ENCODE measurements at places on chromosomes 11 and 22. TPM values are rescaled to one million over a fixed set of nuclear protein-coding genes. Genes with fewer than 3 reads are reported as not detected.

DNA sequence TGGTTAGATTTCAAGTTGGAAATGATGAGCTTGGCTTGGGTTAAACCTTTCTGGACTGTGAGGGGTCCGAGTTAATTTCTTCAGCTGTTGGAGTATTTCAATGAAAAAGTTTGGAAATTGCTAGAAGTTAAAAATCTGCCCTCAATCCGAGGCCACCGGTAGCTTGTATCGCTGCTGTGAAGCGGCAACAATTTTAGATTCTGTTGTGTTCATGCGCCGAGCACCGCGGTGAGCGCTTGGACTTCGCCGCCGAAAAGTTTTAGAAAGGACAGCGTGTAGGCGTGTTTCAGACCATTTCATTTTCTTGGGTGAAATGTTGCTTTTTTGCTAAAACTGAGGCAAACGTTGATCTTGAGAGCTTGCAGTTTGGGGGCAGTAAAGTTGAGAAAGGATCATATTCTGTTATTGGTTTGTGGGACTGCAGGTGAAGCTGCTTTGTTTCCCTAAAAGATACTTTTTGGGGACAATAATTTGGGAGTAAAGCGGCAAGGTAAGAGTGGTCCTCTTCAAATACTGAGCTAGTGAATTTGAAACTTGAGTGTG, 928 bp downstream of the FBXO7 start:
- H3K27ac ChIP-seq: peak overlapping the region; percentile 6
- DNase-seq: peak; percentile 14
- H3K36me3 ChIP-seq: no peaks in the 10 kb centered on the region
- peaks cover 2% of the 10 kb centered on the region for H3K27me3 ChIP-seq

- peaks cover 14% of the 10 kb centered on the region for H3K4me1 ChIP-seq
- no peak overlapping the region for H3K27ac ChIP-seq
- no peaks in the 10 kb centered on the region for H3K27me3 ChIP-seq
- no peak overlapping the region for H3K4me3 ChIP-seq
These were observed 680.5 kb downstream of the BRD1 start for GRCh38 chr22:49147171-49147570.

- H3K27me3 ChIP-seq: peaks cover 21% of the 10 kb centered on the region
- no peaks in the 10 kb centered on the region for H3K36me3 ChIP-seq
- no peak overlapping the region for H3K4me3 ChIP-seq
- DNase-seq: no peak
These were observed 422.5 kb downstream of the SHANK2 start for GRCh38 chr11:70829886-70830272.

The AMPD3 gene
- total RNA-seq: 2.2 TPM

DNA sequence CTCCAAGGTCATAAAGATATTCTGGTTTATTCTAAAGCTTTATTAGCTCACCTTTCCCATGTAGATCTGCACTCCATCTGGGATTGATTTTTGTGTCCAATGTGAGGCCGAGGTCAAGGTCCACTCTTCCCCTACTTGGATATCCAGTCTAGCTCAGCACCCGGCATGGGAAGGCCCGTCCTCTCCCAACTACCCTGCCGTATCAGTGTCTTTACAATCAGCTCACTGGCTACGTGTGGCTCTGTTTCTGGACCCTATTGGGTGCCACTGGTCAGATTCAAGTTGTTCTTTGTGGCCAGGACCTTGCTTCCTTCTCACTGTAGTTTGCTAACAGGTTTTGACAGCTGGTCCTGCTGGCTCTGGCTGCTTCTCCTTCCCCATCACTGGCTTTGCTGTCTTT, 30.9 kb downstream of the KCNQ1OT1 start:
- no peaks in the 10 kb centered on the region for H3K27me3 ChIP-seq
- H3K27ac ChIP-seq: no peak overlapping the region
- H3K4me3 ChIP-seq: no peak overlapping the region
- peaks cover 14% of the 10 kb centered on the region for H3K4me1 ChIP-seq
- H3K36me3 ChIP-seq: no peaks in the 10 kb centered on the region

The CDKN1C gene
- 80.0 TPM for total RNA-seq

DNA sequence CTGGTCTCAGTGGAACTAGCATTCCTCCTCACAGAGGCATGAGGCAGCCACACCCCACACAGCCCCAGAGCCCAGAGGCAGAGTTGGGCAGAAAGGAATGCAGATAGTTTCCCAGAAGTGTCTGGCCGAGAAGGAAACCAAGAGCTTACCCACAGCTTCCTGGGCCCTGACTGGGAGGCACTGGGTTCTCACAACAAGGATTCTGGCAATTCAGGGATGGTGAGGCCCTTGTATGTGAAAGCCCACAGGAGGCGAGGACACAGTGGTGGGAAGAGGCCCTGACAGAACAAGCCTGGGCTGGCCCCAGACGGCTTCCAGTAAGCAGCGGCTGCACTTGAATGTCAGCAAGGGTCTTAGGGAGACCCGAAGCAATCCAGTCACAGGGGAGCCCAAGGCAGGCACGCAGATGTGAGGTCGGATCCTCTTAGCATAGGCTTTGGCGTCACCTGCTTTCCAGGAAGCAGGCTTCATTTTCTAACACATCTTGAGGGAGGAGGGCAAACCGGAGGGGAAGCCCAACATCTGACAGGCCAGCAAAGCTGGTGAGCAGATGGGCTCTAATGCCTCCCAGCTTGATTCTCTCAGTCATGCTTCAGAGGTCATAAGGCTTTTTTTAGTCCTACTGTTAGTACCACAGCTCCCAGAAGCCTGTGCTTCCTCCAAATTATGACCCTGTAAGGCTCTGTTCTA, 78.3 kb upstream of the AKIP1 start:
- no peak overlapping the region for H3K4me3 ChIP-seq

DNA sequence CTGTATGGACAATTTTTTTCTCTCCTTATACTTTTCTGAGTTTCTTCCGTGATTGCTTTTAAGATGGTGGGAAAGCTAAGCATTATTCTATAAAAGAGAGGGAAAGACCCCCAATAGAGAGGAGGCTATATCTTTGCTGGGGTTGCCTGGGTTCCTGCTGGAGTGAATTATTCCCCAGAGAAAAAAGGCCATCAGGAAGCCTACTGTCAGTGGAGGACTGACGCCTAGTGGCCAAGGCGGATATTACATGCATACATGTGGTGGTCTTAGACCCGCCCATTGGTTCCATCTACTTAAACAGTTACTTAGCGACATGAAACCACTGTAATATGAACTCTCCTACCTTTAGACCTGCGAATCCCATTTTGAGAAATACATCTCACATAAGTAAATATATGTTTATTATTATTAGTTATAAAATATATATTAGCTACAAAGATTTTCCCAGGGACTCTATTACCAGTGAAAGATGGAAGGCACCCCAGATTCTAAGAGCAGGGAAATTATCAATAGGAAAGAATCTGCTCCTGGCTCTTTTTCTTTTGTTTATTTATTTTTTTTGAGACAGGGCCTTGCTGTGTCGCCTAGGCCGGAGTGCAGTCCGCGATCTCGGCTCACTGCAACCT, 15.7 kb upstream of the PGA3 start:
- H3K4me3 ChIP-seq: no peak overlapping the region
- H3K36me3 ChIP-seq: no peaks in the 10 kb centered on the region
- no peak overlapping the region for H3K27ac ChIP-seq
- DNase-seq: peak; percentile 93
- peaks cover 4% of the 10 kb centered on the region for H3K4me1 ChIP-seq

DNA sequence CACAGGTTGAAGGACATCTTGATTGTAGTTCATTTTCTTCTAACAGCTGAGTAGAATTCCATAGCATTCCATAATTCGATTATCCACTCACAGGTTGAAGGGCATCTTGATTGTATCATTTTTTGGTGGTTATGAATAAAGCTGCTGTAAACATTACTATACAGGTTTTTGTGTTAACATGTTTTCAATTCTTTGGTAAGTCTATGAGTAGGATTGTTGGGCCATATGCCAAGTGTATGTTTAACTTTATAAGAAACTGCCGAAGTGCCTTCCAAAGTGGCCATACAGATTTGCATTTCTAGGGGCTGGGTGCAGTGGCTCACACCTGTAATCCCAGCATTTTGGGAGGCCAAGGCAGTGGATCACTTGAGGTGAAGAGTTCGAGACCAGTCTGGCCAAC, 44.6 kb downstream of the ANKRD42 start:
- H3K36me3 ChIP-seq: peaks cover 3% of the 10 kb centered on the region
- DNase-seq: no peak
- no peak overlapping the region for H3K27ac ChIP-seq
- no peaks in the 10 kb centered on the region for H3K4me1 ChIP-seq

The COX8A gene
- total RNA-seq: 389 TPM

DNA sequence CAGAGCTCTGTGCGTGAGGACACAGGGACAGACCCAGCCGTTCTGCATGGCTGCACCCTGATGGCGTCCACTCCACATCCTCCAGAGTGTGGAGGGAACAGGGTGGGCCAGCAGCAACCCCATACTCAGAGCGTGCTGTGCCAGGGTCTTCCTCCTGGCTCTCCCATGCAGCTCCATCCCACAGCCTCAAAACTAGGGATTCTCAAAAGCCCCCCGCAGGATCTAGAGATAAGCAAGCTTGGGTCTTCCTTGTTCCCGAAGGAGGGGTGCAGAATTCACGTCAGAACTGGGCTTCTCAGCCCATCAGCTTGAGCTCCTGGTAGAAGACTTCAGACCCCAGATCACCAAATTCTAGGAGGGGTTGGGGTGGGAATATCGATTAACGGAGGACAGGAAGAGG, 858.8 kb downstream of the TBC1D22A start:
- no peaks in the 10 kb centered on the region for H3K27me3 ChIP-seq
- no peaks in the 10 kb centered on the region for H3K36me3 ChIP-seq
- no peak overlapping the region for H3K4me3 ChIP-seq
- H3K27ac ChIP-seq: no peak overlapping the region

GRCh38 chr11:123292647-123293046, 97.6 kb upstream of the CLMP start:
- no peaks in the 10 kb centered on the region for H3K4me1 ChIP-seq
- no peak overlapping the region for H3K27ac ChIP-seq
- no peak overlapping the region for H3K4me3 ChIP-seq
- no peaks in the 10 kb centered on the region for H3K27me3 ChIP-seq
- H3K36me3 ChIP-seq: no peaks in the 10 kb centered on the region
- no peak for DNase-seq

DNA sequence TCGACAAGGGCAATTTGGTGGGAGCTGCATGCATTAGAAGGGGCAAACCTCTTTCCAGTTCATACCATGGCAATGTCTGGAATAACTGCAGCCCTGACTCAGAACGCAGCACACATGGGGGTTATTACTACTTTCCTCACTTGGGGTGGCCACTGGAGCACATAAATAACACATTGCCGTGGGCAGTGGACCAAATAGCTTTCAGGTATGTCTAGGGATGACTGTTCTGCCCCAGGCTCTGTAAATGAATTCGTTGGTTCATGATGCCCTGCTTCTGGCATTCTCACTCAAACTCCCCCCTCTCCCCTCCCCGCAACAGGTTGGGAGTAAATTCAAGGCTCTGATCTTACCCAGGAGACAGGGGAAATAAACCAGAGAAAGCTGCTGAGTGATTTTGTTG, 238.0 kb upstream of the PLET1 start:
- H3K4me3 ChIP-seq: no peak overlapping the region
- no peak overlapping the region for H3K27ac ChIP-seq
- DNase-seq: no peak
- no peaks in the 10 kb centered on the region for H3K27me3 ChIP-seq

The STK33 gene
- 17.3 TPM for total RNA-seq

DNA sequence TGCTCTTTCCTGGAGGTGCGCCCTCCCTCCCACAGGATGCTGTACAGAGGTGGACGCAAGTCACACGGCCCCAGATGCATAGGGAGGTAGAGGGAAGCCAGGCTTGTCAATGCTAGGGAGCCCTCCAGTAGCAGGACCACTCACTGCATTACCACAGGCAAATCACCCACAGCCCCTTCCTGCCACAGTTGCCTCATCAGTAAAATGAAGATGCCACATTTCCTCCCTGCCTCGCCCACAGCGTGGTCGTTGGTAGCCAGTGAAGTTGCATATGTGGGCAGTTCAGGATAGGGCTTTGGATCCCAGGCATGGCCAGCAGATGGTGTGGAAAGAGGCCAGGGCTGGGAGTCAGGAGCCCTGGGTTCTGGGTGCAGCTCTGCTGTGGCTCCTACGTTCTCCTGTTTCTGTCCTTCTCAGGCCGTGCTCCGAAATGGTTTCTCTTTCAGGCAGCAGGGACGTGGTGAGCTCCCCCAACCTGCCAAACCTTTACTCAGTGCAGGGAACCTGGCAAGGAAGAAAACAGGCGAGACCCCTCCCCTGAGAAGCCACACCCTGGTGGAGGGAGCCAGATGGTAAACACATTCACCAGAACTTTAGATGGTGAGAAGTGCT, 22.6 kb downstream of the DAGLA start:
- H3K36me3 ChIP-seq: no peaks in the 10 kb centered on the region
- no peak overlapping the region for H3K27ac ChIP-seq
- no peak overlapping the region for H3K4me3 ChIP-seq
- peaks cover 39% of the 10 kb centered on the region for H3K4me1 ChIP-seq

The SAA1 gene
- not detected for total RNA-seq

DNA sequence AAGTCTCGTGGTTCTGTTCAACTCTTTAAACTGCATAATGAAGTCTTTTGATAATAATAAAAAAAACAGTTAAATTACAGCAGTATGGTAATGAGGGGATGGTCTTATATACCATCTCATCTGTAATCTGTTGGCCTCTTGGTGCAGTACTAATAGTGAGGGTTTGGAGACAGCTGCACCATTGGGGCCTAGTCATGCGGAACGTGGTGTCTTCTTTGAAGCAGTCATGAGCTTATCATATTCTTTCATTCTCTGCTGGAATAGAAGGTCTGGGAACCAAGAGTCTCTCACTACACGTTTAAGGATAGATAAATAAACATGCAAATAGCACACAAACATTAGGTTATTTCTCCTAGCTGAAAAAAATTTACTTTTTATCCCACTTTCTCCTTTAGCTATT, 40.9 kb upstream of the OR9Q1 start:
- H3K4me3 ChIP-seq: no peak overlapping the region
- peaks cover 8% of the 10 kb centered on the region for H3K27me3 ChIP-seq
- DNase-seq: no peak
- no peak overlapping the region for H3K27ac ChIP-seq
- H3K36me3 ChIP-seq: no peaks in the 10 kb centered on the region

DNA sequence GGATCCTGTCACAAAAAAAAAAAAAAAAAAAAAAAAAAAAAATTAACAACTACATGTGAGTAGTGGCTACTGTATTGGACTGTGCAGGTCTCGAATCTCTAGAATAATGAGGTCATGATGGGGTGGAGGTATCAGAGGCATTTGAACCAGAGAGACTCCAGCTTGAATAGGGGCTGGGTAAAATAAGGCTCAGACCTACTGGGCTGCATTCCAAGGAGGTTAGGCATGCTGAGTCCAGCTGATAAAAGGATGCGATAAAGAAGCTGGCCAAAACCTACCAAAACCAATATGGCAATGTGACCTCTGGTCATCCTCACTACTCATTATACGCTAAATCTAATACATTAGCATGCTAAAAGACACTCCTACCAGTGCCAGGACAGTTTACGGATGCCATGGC, 5.9 kb upstream of the PACSIN3 start:
- H3K27me3 ChIP-seq: peaks cover 77% of the 10 kb centered on the region
- H3K4me1 ChIP-seq: peaks cover 44% of the 10 kb centered on the region
- no peak for DNase-seq

DNA sequence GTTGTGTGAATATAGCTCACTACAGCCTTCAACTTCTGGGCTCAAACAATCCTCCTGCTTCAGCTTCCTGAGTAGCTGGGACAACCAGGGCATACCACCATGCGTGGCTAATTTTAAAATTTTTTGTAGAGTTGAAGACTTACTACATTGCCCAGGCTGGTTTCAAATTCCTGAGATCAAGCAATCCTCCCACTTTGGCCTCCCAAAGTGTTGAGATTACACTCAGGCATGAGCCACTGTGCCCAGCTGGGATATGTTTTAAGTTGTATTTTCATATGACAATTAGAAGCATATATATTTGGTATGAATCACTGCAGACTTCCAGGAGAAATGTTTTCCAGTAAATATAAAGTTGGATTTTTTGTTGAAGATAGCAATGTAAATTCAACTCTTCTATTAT, 15.4 kb downstream of the DDX10 start:
- H3K4me3 ChIP-seq: no peak overlapping the region
- no peaks in the 10 kb centered on the region for H3K27me3 ChIP-seq
- peaks cover 15% of the 10 kb centered on the region for H3K36me3 ChIP-seq
- H3K4me1 ChIP-seq: peaks cover 10% of the 10 kb centered on the region
